ENCODE measurements at places on chromosomes 16 and 17.

DNA sequence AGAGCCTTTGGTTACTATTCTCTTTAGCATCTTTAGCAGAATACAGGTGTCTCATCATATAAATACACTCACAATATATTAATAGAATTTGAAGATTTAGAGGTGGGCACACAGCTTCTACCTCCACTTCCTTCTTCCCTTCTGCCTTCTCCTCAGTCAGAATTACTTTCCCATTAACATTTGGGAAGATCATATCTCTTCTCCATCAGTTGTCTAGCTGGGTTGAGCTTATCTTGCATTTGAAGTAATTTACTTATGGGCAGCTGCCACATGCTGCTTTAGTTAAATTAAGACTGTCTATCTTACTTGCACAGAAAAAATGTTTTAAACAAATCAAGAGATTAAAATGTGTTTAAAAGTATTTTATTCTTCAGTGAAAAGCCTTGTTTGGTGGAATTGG is 110.1 kb upstream of the ASIC2 start:
- DNase-seq, result no peak

DNA sequence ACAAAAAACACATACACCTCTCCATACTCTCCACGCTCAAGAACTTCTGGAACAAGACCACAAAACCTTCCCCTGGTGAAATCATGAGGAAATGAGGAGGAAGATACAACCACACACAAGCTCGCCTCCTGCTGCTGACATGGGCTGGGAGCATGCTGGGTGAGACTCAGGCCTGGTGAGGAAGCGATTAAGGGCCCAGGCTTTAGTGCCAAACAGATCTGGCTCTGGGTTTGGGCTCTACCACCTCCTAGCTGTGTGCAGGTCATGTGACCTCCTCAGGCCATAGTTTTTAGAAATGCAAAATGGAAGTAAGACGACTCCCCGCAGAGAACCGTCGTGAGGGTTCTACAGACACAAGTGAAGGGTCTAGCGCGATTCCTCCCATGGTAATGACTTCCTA is 41.3 kb downstream of the VAC14 start:
- no peak for DNase-seq

DNA sequence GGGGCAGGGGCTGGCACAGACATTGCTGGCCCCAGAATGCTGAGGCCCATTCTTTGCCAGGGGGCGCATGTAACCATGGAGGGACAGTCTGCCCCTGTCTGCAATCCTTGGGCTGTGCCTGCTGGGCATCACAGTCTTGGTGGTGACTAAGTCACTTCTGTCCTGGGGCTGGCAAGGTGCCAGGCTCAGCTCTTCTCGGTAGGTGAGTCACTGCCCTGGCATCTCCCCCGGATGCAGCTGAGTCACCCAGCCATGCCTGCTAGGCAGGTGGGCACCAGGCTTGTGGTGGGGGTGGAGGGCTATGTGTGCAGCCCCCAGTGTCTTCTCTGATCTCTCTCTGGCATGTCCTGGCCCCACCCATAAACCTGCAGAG is 5.6 kb downstream of the RARA start:
- DNase-seq, result peak; percentile 99

GRCh38 chr17:32259586-32259985 is 6.0 kb upstream of the RHBDL3 start:
- no peak for DNase-seq

Data from adrenal gland (tissue), 19 donors.